Fibroblast of skin of left biceps (primary cell): ENCODE measurements at places on chromosomes 3 and 15.

DNA sequence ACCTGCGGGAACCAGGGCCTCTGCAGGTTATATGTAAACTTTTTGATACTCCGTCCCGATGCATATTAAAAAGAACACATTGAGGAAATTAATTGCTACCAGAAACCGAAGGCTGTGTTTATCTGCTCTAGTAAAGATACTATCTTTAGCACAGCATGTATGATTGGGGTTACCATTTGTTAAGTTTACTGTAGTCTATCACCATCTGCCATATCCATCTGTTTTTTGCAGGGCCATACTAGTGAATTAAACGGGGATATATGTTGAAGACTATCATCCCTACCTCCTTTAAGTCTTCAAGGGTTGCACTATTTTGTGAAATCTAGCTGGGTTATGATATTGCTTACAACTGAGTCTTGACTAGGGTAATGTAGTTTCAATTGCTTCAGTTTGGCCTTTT, 597.0 kb downstream of the SQOR start:
- DNase-seq: no peak

GRCh38 chr3:147358144-147358992, 48.0 kb downstream of the ZIC4 start:
- DNase-seq: no peak

GRCh38 chr3:194300382-194300758, 50.8 kb downstream of the CPN2 start:
- DNase-seq: no peak

- DNase-seq: no peak
Observed at GRCh38 chr3:41075975-41076374, 123.3 kb upstream of the CTNNB1 start.

GRCh38 chr3:72830452-72831223, 17.6 kb downstream of the SHQ1 start:
- no peak for DNase-seq

- peak; percentile 47 for DNase-seq
Observed at GRCh38 chr3:42071904-42072812, 19.0 kb upstream of the TRAK1 start.
